ENCODE measurements at places on chromosomes 1 and 21.

GRCh38 chr1:157673008-157673407 lies 27.6 kb downstream of the FCRL3 start:
- DNase-seq, result no peak

- no peak for DNase-seq
Measured at GRCh38 chr1:27727126-27727525, 1.4 kb downstream of the FAM76A start.

GRCh38 chr1:2175681-2176454 lies 18.7 kb downstream of the FAAP20 start:
- no peak for DNase-seq

DNA sequence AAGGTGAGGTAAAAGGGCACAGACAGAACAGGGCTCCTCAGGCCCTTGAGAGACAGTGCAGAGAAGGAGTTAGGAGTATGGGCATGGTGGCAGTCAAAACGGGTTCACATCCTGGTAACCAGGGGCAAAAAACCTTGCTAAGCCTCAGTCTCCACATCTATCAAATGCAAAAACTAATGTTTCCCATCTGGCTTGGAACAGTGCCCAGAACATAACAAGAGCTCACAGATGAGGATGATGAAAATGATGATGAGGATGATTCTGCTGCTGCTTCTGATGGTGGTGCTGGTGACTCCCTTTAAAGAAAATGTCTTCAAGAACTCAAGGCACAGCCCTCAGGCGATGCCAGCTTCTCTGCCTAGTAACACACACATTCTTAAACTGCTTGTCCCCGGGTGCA lies 24.1 kb downstream of the HHIPL2 start:
- no peak for DNase-seq

DNA sequence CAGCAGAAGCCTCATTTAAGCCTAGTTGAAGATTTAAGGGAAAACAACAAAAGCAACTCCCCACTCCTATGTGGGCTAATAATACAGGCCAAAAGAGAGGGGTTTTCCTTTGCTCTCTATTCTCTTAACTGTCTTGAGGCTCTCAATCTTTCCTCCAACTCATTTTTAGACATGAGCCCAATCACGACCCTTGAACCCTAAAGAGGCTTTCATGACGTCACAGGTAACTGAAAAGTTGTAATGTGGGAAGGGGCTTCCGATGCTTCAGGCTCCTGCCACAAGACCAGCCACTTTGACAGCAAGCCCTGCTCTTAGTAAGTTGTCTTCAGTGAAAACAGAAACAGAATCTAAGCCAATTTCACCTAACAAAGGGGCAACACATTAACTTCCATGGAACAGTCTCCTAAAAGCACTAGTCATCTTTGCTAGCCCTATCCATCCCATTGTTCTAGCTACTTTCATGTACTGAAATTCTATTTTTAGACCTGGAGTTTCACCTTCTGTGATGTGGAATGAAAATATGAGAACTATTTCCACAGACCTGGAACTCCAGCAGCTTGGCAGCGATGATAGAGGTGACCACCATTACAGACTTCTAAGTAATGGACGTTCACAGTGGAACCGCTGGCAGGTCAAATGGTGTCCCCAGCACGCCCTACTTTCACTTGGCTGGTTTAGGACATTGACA lies 36.3 kb downstream of the GPR161 start:
- DNase-seq, result no peak

GRCh38 chr21:15761507-15762100 lies 31.8 kb downstream of the USP25 start:
- DNase-seq, result no peak

DNA sequence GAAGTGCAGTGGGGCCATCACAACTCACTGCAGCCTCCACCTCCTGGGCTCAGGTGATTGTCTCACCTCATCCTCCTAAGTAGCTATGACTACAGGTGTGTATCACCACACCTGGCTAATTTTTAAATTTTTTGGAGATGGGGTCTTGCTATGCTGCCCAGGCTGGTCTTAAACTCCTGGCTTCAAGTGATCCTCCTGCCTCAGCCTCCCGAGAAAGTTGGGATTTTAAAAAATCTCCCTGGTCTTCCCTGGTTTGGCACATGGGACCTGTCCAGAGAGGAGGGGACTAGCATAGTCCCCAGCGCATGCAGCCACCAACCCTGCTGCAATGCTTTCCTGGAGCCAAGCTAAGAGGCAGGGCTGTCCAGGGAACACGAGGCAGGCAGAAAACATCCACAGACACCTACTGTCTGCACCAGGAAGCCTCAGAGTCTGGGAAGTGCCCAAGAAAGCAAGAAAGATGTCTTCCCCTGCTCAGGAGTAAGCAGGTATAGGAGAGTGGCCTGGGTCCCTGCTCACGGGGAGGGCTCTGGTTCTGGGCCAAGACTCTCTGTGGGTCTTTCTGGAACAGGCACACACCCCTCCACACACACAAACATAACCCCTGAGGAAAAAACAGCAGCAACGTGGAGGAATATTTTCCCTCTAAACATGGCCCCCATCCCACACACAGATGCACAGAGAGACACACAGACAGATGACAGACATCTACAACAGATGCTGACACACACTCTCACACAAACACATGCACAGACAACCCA lies 30.8 kb downstream of the ECE1 start:
- no peak for DNase-seq

GRCh38 chr1:119960501-119960900 lies 64.2 kb upstream of the ADAM30 start:
- DNase-seq, result no peak

GRCh38 chr1:178847396-178847849 lies 23.5 kb downstream of the ANGPTL1 start:
- no peak for DNase-seq

GRCh38 chr1:66503841-66504470 lies 30.0 kb upstream of the SGIP1 start:
- no peak for DNase-seq

- DNase-seq, result no peak
Measured at GRCh38 chr1:90443354-90443753, 273.7 kb downstream of the BARHL2 start.

- DNase-seq, result no peak
Measured at GRCh38 chr1:210259561-210259960, 27.0 kb downstream of the SERTAD4 start.

GRCh38 chr1:3323021-3323795 lies 131.3 kb upstream of the ARHGEF16 start:
- DNase-seq, result no peak

DNA sequence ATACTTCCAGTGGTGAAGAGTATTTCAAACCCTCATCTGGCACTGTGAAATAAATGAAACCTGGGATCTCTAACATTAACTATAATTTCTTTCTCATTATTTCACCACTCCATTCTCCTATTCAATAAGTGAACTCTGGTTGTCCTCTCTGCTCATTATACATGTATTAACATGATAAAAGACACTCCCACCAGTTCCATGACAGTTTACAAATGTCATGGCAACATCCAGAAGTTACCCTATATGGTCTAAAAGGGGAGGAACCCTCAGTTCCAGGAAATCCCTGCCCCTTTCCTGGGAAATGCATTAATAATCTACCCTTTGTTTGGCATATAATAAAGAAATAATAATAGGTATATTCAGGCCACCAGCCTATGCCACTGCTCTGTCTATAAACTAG lies 62.7 kb upstream of the BRINP3 start:
- DNase-seq, result no peak

GRCh38 chr1:161080441-161081405 lies 8.6 kb downstream of the NECTIN4 start:
- no peak for DNase-seq

- DNase-seq, result no peak
Measured at GRCh38 chr1:244216836-244217235, 165.8 kb downstream of the ZBTB18 start.

DNA sequence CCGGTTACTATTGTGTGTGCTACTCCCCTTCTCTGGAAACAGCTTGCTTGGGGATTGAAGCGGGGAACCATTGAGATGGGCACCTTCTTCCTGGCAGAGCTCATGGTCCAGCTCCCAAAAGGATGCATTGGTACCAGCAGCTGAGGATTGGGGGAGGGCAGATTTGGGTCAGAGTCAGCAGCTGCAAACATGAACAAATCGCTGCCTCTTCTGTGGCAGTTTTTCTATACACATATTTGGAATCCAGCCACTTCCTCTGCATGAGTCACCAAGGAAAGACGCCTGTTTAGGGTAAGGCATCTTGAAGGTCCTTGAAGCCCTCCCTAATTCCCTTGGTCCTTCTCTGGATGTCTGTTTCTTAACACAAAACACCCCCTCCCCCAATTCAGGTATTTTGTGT lies 104.7 kb downstream of the DAB1 start:
- no peak for DNase-seq

DNA sequence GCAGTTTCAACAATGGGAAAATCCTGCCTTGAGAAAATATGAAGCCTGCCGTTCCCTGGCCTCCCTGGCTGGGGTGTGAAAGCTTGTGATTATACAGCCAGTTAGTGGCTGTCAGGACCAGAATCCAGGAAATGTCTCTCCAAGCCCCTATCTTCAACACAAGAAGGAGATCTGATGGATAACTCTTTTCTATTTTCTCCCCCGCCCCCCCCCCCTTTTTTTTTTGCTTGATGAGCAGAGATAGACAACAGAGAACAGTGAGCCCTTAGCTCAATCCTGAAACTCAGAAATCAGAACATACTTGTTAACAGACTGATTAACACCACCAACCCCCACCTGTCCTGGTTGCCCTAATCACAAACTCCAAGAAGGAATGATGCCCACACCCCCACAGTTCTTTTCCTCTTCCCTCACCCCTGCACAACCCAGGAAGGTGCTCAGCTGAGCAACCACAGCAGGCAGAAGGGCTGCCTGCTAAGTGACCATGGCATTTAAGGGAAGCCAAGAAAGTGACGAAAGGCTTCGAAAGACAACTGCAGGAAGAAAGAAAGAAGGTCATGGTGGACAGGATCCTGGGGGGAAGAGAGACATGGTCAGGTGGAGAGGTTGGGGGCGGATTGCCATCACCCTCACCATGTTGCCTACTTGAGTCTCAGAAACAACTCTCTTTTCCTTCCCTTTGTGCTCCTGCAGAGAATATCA lies 12.3 kb upstream of the DENND2D start:
- no peak for DNase-seq

- DNase-seq, result no peak
Measured at GRCh38 chr1:87123610-87124009, 205.1 kb upstream of the LMO4 start.

GRCh38 chr1:30879940-30880677 lies 28.4 kb downstream of the SDC3 start:
- no peak for DNase-seq

DNA sequence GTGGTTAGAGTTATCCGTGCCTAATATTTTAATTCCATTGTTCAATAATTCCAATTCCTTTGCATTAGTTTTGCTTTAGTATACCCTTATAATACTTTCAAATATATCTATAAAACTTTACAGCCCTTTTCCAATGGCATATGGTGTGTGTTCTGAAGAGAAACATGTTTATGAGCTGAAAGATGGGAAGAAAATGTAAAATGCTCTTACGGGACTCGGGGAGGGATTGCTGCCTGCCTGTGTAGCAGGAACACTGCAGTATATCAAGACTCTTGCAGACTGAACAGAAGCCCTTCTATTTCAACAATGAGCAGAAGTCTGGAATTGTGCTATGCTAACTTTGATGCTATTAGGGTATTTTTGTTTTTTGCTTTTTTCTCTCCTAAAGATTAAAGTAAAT lies 406.8 kb downstream of the PTBP2 start:
- DNase-seq, result no peak

- no peak for DNase-seq
Measured at GRCh38 chr1:36910886-36911540, 123.3 kb downstream of the GRIK3 start.

DNA sequence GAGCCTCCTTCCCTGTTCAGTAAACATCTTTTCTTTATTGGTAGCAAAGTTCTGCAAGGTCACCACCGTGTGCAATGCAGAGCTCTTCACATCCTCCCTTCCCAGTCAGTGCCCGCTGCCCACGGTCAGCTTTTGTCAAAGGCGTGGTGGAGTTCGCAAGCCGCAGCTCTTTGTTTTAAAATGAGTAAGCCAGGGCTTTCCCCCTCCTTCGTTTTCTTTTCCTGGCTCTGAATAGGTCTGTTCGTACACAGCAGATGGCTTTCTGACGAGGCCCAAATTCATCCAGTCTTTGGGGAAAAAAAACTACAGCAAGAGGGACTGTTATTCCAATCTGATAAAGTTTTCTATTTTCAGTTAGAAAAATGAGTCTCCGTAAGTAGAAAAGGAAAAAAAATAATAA lies 153.2 kb downstream of the LRIG2 start:
- no peak for DNase-seq

DNA sequence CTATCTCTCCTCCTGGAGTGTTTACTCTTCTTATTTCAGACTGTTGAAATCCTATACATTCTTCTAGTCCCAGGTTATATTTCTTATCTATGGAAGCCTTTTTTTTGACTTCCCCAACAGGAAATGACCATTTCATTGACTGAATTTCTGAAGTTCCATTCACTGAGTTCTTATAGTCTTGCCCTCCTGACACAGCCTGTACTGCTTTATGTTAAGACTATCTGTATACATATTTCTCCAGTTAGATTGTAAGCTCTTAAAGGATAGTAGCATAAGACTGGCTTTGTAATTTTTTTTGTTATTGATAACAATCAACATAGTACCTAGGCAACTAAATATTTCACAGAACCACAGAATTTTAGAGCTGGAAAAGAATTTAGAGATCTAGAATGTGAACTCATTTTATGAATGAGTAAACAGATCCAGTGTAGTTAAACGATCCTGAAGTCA lies 14.9 kb upstream of the MACF1 start:
- DNase-seq, result no peak

DNA sequence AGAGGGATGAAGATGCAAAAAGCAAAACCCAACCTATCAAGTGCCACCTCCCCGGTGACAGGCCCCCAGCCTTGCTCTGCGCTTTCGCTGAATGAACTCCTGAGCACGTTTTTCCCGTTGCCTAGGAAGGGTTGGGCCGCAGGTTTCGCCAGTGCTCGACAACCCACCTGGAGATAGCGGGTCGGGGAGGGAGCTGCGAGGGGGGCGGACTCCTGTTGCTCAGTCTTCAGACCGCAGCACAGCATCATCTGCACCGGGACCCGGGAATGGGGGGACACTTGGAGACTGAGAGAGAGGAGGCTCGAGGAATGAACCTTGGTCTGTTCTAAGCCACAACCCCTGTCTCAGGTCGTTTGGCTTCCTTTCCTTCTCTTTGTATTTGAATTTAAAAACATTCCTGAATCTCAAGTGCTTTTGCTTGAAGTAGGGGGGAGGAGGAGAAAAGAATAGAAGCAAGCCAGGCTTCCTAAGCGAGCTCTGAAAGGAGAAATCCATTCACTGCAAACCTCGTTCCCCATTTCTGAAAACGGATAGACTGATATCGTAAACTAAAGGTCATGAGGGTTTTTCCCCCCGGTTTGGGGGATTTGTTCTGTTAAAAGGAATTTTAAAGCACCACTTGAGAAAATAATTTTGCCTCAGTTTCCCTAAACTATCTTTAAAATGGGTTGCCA lies 1.2 kb downstream of the AK5 start:
- no peak for DNase-seq

DNA sequence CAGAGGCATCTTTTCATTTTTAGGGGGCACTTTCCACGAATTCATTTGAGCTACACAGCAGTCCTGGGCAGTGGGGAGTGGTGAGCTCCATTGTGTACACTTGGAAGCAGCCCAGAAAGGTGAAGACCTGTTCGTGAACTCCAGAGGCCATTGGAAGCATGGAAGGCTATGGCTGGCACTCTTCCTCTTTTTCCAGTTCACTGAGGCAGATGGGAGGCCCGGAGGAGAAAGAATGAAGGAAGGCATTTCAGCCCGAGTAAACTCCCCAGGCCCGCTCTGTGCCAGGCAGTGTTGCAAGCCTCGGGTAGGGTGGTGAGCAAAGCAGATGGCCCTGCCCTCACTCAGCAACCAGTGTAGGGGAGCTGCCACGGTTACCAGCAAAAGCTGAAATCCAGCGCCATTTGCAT lies 673 bp upstream of the DHCR24 start:
- no peak for DNase-seq

GRCh38 chr1:148315071-148315811 lies 163.2 kb upstream of the NBPF11 start:
- DNase-seq, result no peak
